ENCODE measurements at places on chromosomes 1 and 21.
A peak's percentile ranks its signal among the peaks of the same experiment; 100 is the strongest.

GRCh38 chr21:32514275-32515055 lies 70.9 kb downstream of the TCP10L start:
- DNase-seq, result no peak

DNA sequence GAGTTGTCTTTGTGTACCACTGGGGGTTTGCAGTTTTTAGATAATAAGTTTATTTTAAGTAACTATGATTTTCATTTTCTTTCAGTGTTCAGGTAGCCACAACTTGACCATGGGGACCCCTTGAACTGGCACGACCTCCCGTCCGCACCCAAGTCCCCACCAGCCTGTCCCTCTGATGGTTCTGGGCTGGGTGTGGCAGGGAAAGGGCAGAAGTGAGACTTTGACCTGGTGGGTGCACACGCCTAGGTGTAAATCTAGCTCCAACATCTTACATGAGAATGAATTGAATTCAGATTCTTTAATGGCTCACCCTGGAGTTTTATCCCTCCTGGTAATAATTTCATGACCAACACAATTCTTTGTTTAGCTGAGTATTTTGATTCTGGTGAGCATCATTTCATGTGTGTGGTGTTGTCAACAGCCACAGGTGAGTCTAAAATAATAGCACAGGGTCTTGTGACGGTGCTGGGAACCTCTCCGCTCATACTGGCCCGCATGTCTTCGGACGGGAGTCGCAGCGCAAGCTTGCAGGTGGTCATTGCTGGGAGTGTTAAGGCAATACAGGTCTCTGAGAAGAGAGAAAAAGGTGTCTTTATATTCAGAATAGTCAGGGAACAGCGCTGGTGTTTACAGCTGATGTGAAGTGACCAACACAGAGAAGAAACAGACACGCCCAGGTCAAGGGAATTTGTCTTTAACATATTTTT lies 50.8 kb upstream of the POFUT2 start:
- DNase-seq, result no peak

DNA sequence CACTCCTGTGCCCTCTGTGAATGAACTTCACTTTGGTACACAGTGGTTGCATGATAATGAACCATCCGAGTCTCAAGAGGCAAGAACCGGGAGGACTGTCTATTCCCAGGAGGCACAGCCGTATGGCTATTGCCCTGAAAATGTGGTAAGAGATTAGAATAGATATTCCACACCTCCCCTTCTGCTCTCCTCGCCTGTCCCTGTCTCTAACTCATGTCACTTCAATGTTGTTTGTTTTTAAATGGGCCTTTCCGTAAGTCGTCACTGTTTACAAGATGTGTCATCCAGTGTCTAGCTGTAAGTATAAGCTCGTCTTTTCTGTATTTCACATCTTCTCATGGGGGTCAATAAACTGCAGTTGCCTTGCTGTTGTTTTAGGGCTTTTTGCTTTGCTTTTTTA lies 122.2 kb downstream of the PATJ start:
- no peak for DNase-seq

DNA sequence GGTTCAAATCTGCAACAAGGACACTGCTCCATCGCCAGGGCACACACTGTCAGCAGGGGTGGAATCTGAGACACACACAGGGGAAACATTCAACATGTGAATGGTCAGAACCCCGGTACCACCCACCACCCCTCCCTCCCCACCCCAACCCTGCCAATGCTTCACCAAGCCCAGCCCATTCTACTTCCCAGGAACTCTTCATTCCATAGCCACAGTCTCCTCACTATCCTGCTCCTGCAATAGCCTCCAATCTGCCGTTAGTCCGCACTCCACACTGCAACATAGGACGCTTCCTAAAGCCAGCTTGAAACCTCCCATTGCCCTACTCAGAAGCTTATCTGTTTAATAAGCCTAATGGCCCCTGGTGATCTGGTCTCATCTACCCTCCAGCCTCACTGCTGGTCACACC lies 7.5 kb upstream of the RAB3B start:
- DNase-seq, result no peak

DNA sequence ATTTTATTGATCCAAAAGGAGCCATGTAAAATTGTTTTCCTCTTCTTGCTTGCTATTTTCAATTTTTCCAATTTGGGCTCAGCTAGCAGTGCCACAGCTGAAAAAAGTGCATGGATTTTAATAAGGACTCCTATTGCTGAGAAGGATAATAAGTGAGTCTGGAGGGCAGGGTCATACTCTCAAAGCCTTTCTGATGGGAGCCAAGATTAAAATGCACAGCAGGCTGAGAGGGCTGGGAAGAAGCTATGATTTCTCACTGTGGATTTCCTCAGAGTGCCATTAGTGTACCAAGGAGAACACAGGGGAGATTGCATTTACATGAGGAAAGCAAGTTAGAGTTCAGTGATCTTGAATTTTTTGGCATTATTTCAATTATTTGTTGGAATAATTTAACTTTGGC lies 261.3 kb downstream of the ST6GALNAC3 start:
- DNase-seq, result no peak

DNA sequence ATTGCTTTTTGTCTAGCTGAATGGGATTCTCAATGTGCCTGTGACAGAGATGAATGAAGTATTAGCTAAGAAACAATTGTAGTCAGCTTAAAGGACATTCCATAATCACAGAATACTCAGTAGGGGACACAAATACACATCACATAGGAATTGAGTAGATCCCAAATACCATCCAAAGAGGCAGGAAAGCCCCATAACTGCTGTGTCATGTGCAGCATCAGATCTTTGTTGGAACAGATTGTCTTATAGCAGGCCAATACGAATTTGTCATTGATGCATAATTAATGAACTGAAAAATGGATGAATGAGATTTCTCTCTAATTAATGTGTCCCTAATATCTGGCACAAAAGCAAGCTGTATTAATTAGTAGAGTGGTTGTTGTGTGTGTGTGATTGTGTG lies 82.3 kb upstream of the S1PR1 start:
- DNase-seq, result no peak

DNA sequence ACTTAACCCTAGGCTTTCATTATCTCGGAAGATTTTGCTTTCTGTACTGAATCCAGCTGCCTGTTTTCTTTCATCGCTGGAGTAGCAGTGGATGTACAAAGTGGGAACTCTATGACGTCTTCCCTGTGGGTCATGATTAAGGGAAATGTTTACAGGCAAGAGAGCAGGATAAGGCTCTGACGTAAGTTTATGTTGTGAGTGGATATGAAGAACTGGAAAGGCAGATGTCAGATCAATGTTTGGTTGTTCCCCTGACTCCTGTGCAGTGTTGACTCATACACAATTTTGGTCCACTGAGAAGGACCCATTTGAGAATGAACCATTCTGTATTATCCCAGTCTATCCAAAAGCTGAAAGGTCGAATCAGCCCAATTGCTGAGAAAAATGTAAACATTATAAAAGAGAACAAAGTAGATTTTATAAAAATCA lies 292.4 kb downstream of the GRIK1 start:
- DNase-seq, result no peak

DNA sequence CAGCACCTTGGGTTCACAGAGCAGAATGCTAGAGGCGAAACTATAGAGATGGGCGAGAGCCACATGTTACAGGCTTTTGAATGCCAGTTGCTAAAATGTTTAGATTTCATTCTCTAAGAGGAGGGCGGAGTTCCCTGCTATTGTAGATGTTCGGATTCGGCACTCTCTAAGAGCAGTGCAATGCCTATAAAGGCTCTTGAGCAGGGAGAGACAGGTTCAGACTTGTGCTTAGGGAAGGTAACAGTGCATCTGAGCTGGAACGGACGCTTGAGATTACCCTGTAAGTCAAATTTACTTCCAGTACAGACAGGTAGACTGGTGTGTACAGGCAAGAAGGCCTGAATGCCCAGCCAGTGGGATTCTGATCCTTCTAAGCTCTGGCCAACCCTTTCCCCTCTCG lies 15.3 kb downstream of the LURAP1 start:
- DNase-seq, result no peak

GRCh38 chr1:17377325-17377953 lies 5.4 kb downstream of the PADI6 start:
- DNase-seq, result no peak

- DNase-seq, result no peak
Observed at GRCh38 chr1:35499231-35499630, 58.0 kb downstream of the KIAA0319L start.

DNA sequence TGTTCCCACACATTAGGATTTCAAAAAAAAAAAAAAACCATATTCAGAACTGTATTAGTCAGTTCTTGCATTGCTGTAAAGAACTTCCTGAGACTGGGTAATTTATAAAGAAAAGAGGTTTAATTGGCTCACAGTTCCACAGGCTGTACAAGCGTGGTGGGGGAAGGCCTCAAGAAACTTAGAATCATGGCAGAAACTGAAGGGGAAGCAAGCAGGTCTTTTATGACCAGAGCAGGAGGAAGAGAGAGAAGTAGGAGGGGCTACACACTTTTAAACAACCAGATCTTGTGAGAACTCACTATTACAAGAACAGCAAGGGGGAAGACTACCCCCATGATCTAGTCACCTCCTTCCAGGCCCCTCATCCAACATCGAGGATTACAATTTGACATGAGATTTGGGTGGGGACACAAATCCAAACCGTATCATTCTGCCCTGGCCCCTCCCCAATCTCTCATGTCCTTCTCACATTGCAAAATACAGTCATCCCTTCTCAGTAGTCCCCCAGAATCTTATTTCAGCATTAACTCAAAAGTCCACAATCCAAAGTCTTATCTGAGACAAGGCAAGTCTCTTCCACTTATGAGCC lies 51.8 kb downstream of the POU2F1 start:
- no peak for DNase-seq

DNA sequence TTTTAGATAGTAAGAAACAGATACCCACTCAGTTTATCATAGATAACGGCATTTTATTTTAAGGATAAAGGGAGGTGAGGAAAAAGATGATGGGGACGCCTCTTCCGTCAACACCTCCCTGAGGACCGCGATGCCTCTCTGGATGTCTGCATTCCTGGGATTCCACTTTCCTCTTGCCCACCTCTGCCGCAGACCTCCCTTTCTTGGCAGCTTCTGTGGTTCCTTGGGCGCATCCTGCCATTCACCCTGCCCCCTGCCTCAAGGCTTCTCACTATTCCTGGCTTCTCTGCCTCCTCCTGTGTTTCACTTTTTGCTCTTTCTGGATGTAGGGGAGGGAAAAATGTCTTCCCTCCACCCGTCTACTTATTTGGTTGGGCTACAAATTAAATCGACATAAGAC lies 19.9 kb downstream of the HUNK start:
- no peak for DNase-seq

DNA sequence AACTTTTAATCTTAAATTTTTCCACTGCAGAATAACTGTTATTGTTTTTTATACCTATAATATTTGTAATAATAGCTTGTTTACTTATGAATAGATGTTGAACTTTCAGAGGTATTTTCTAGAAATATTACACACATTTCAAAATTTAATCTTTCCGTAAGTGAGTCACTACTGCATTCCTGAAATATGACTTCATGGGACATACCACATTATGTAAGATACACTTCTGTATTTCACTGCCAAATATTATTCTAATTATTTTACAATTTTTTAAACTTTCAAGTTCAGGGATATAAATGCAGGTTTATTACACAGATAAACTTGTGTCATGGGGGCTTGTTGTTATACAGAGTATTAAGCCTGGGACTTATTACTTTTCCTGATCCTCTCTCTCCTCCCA lies 2220.5 kb downstream of the NCAM2 start:
- DNase-seq, result no peak

GRCh38 chr1:25620211-25620610 lies 3.6 kb downstream of the MAN1C1 start:
- DNase-seq, result no peak

GRCh38 chr1:218683242-218683641 lies 338.1 kb downstream of the TGFB2 start:
- no peak for DNase-seq

GRCh38 chr1:209455661-209456358 lies 127.7 kb upstream of the CAMK1G start:
- no peak for DNase-seq

- DNase-seq, result peak; percentile 8
Observed at GRCh38 chr1:85240174-85240601, 19.3 kb downstream of the C1orf52 start.

DNA sequence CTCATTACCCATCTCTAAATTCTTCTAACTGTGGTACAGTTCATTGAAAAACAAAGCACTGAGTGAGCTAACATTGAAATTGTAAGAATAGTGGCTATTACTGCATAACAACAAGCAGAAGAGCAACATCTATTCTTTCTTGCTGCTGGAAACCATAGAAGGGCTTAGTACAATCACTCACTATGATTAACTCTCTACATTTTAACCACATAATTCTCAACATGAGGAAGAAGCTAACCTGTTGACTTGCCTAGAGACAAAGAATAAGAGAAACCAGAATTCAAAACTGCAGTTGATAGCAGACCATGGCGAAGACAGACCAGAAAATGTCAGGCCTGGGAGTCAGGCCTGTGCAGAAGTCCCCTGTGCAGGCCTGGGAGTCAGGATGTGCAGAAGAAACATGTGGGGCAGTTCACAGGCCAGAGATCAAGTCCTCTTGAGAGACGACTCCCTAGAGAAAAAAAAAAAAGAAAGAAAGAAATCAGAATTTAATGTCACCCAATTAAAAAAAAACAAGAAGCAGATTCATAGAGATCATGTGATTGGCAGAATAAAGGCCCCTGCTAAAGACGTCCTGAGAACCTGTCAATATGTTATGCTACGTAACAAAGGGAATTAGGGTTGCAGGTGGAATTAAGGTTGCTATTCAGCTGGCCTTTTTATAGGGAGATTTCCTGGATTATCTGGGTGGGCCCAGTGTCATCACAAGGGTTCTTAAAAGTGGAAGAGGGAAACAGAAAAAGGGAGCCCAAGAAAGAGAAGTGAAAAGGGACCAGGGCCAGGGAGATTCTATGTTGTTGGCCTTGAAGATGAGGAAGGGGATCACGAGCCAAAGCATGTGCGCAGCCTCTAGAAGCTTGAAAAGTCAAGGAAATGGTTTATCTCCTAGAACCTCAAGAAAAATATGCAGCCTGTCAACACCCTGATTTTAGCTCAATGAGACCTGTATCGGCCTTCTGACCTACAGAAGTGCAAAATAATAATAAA lies 94.9 kb downstream of the MRPL39 start:
- DNase-seq, result no peak

DNA sequence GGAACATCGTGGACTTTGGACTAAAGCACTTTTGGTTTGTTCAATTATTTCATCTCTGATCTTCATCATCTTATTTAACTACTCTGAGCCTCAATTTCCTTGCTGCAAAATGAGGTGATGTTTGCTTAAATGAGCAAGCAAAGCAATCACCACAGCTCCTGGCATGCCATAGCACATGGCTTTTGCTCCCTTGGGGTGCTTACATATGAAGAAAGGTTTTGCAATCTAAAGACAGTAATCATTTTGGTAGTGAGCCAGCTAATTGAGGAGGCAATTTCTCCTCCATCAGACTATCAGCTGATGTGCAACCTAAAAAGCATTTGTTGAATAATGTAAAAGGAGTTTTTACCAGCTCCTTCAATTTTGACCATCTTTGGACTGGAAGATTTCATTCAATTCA lies 68.8 kb upstream of the KCNJ15 start:
- no peak for DNase-seq

- DNase-seq, result no peak
Observed at GRCh38 chr1:214319938-214320337, 39.0 kb downstream of the SMYD2 start.
